ENCODE measurements at places on chromosomes 7 and 10.

DNA sequence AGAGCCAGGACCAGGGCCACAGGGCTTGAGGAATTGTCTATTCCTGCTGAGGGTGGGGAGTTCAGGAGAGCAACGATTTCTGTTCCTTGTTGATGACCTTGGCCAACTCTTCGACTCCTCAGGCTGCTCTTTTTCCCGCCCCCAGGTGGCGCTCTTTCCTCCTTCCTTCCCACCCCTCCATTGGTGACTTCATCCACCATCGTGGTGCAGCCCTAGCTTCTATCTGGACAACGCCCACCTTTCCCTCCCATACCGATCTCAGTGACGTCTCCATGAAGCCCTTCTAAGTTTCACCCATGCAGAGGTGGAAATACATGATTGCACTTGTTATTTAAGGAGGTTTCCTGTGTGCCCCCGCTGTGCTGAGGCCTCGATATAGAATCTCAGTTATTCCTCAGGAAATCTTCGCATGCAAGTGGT, 22.1 kb upstream of the CARD11 start:
- DNase-seq = peak; percentile 42

GRCh38 chr10:51241461-51241860, 167.2 kb downstream of the PRKG1 start:
- DNase-seq = no peak

- no peak for DNase-seq
Observed at GRCh38 chr7:134419875-134420274, 39.0 kb downstream of the AKR1B1 start.

- no peak for DNase-seq
Observed at GRCh38 chr10:27663621-27664020, 82.0 kb downstream of the MKX start.

GRCh38 chr10:132376394-132376851, 20.6 kb upstream of the PWWP2B start:
- no peak for DNase-seq

- no peak for DNase-seq
Observed at GRCh38 chr10:32000937-32001336, 55.3 kb downstream of the KIF5B start.

- DNase-seq = no peak
Observed at GRCh38 chr7:82384051-82384464, 59.5 kb downstream of the CACNA2D1 start.

DNA sequence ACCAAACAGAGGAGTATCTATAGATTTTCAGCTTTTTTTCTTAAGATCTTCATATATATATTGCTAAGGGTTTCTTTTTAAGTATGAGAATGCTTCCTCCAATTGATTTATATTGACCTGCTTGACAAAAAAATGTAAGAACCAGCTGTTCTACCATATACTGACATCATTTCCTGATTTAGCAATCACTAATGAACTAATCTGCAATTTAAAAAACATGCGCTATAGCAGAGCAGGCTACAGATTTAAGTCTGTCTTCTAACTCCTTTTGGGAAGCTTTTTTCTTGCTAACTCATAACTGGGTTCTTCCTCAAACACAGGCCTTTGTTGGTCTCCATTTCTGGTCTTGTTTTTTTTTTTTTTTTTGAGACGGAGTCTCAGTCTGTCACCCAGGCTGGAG, 33.2 kb downstream of the ABCC2 start:
- no peak for DNase-seq

- no peak for DNase-seq
Observed at GRCh38 chr7:483656-484355, 35.8 kb downstream of the PDGFA start.

DNA sequence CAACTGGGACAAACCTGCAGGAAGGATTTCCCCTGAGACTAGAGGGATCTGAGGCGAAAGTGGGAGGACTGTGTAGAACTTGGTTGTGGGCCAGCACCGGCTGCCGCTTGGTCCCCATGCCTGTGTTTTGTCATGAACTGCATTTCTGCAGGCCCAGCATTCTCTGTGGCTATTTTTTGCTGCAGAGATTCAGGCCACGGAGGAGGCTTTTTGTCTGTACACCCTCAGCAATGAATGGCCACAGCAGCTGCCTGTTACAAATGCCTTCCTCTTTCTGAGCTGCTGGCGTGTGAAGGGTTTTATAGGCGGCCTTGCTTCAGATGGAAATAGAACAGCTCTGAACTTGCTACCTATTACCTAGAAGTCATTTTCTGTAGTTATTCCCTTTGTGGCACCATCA, 164.4 kb downstream of the SH2D4B start:
- DNase-seq = no peak

- DNase-seq = no peak
Observed at GRCh38 chr10:122265896-122266295, 5.2 kb upstream of the BTBD16 start.

DNA sequence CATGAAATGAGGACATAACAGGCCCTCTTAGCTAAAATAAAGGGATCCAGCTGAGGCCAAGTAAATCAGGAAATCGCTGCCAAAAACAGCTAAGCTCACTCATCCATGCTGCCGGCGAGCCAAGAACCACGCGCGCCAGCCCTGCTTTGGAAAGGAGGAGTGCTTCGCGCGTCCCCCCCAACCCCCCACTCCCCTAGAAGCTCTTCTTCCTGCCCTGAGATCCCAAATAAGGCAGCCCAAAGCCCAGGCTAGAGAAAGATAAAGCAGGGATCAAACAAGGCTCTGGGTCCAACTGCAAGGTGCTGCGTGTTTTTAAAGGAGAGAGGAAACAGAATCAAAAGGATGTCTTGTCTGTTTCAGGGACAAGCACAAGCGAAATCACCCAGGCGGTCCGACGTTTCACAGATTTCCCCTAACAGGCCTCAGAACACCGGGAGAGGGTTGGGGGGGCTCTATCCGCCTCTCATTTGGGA, 168.3 kb upstream of the AUTS2 start:
- DNase-seq = no peak

GRCh38 chr7:78254726-78255055, 456.1 kb downstream of the PHTF2 start:
- DNase-seq = no peak

DNA sequence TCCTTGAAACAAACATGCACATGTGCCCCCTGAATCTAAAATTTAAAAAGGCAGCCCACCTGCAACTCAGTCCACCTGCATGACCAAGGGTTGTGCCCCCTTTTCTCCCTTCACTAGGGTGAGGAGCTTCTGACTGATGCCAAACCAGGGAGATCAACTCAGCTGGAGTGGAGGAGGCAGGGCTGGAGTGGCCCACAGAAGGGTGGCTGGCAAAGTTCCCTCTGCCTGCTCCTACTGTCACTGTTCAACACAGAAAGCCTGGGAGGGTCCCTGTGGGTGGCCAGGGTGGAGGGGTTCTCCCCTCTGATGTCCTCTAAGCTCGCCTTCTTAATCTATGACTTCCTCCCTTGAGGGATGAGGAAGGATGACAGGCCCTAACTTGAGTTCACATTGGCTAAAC, 55.7 kb upstream of the ANTXRL start:
- DNase-seq = no peak

DNA sequence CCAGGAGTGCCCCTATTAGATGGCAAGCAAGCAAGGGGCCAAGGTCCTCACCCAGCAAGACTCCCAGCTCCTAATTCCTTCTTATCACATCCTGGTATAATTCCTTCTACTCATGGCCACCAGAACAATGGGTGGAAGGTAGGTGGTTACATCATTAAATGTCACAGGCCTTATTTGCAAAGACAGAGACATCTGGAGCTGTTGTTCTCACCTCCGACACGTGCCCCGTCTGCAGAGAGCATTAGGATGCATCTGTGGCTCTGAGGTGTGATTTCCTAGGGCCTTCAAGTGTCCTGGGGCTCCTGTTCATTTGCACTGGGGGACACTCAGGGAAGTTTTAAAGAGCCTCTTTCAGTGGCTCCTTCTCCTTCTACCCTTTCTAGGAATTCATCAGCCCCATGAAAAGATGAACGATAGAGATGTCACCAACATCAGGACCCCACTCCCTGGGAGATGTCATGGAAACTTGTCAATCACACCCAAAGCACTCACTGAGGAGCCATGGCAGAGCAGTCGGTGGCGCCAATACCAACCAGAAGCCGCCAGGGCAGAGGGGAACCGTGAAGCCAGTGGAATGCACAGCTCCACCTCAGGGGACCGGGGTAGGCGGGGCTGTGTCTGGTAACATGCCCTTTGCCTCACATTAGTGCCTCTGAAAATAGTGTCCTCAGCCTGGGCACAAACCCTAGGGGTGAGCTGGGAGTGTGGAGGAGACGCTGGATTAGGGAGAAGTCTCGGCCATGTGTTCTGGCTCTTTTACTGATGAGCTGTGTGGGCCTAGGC, 2.9 kb upstream of the ATP6V0E2 start:
- no peak for DNase-seq

DNA sequence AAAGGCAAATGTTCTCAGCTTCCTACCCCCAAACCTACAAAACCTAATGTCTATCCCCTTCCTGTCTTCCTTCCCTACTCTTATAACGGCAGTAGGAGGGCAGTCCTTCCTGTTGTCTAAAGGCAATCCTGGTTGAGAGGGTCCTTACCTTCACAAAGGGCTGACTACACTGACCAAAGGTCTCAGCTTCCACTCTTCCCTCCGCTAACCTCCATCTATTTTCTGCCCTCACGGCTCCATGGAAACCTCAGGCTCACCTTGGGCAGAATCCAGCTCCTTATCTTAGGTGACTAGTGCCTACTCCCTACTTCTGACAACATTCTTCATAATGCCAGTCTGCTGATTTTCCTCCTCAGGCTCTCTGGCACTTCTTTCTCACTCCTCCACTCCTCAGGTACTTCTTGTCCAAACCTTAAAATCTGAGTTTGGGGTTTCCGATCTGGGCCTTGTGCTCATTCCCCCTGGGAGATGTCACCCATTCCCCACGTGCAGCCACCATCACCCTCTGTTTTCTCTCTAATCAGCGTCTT, 542 bp downstream of the FBXL13 start:
- DNase-seq = no peak

DNA sequence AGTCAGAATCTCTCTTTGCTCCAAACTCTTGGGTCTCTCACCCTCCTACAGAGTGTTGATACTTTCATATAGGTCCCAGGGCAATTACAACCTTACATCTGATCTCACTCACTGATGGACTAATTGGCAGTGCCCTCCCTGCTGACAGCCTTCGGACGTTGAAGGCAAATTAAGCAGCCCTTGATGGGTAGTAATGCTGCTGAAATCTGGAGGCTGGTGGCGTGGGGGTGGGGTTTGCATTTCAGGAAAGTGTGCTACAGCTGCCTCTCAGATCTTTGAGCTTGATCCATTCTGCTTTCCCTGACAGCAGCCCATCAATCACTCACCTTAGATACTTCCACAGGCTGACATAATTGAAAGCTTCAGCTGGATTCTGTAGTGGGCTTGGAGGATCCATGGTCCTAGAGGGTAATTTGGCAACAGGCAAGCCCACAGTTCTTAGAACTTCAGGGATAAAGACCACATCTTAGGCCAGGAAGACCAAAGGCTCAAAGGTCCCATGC, 349.1 kb upstream of the PODXL start:
- DNase-seq = no peak

DNA sequence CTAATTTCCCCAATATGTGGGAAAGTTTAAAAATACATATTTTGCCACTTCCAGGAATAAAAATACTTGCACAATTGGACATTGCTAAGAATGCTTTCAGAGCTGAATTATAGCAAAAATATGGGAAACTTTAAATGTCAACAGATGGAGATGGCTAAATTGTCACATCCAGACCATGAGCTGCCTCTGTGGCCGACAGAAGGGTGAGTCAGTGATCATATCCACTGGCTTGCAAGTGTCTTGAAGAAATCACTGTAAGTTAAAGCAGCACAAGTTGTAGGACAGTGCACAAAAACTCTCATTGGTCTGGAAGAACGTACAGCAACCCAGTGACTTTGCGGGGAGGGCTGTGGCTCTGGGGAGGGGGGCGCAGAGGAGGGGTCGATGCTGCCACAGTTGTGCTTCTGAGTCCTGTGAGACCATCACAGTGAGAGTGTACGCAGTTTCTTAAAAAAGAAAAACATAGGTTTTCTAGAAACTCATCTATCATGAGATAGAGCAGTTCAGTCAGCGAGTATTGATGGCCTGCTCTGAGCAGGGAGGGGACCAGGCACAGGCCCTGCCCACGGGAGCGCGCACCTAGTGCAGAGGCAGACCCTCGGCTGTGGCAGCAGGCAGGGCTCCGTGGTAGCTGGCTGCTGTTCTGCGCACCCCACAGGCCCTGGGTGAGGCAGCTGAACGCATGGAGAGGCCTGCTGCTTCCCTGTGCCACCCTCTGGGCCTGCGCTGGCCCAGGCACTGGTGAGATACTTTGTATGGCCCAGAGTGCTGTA, 25.5 kb downstream of the LRRC27 start:
- no peak for DNase-seq

GRCh38 chr7:106901828-106902441, 36.9 kb downstream of the PIK3CG start:
- no peak for DNase-seq

DNA sequence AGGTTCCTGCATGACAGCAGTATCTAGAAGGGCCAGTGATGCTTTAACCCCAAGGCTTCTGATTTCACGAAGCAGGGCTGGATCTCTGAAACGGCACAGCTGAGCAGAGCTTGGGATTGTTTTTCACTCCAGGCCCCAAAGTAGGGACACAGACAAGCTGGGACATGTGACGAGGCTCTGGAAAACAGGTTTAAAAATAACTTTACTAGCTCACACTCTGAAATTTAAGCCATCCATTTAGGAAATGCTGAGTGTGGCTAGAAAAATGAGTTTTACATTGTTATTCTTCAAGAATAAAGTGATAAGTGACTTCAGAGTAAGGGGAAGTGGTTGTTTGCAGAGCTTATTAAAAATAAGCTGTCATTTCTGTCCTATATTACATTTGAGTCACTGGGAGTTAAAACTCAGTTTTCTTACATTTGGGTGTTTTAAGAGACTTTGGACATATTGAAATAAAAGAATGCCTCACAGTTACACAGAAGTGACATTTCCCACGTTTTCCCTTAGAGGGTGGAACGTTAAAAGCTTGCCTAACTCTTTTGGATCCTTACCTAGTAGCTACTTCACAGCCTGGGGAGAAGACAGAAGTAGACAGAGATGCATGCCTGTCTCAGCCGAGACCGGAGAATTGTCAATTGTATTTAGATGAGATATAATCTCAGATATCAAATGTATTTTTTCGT, 107.8 kb downstream of the GALNT17 start:
- DNase-seq = no peak

DNA sequence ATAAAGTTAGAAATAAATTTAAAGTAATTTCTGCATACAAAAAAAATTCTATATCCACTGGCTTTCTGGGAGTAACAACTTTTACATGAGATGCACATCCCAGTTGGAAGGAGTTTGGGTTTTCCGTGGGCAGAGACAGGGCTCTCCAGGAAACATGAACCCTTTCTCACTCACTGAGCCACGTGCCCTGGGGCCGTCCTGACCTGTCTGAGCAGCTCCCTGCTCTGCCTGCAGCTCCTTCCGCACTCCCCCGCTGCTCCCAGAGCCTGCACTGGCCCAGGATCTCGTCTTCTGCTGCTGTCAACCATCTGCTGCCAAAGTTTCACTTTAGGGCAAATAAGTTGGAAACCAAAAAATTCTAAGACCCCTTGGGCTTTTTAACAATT, 169.1 kb downstream of the DIP2C start:
- DNase-seq = no peak

Data from activated CD8-positive, alpha-beta memory T cell treated with anti-CD3 and anti-CD28 coated beads for 48 hours (primary cell).